Calu3 (cell line): ENCODE measurements at places on chromosomes 2 and 18. TPM values are rescaled to one million over a fixed set of nuclear protein-coding genes. Genes with fewer than 3 reads are reported as not detected.

- DNase-seq = no peak
These were observed 201.7 kb upstream of the HNRNPA3 start for GRCh38 chr2:177010861-177011260.

UGT1A4 gene
- 6.1 TPM in 2 replicates for total RNA-seq

CCL20 gene
- 25.4 and 39.9 TPM in 2 replicates for total RNA-seq

- no peak for DNase-seq
These were observed 518.6 kb upstream of the FSIP2 start for GRCh38 chr2:185219981-185220380.

DNA sequence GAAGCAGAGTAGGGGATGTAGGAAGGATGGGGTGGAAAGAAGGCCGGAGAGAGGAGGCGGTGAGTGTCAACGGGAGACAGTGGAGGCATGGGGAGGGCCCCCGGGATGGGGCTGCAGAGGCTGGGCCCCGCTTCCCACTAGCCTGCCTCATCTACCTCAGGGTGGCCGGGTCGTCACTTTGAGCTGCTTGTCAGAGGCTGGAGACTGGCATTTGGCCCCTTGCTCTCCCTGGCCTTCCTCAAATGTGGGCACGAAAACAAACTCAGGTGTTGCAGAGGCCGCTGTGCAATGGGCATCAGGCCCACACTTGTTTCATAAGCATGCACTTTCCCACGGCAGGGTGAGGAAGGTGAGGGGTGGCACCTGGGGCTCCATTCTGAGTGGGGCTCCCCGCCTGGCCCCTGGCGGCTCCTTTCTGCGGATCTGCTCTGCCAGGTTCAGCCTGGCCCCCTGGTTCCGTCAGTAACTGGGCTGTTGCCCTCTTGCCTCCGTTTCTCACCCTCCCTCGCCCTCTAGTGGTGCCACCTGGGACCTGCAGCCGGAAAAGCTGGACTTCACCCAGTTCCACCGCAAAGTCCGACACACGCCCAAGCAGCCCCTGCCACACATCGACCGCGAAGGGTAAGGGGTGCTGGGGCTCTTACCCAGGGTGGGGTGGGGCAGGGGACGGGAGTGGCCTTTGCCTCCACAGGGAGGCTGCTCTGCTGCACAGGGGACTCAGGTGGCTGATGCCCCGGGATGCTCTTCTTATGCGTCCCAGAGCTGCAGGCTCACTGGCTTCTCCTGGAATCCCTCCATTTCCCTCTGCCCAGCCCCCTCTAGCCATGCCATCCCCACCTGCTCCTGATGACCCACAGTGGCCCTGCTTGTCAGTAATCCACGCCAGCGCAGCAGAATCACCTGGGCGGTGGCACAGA, 125.4 kb downstream of the CTIF start:
- peak; percentile 87 for DNase-seq

DNA sequence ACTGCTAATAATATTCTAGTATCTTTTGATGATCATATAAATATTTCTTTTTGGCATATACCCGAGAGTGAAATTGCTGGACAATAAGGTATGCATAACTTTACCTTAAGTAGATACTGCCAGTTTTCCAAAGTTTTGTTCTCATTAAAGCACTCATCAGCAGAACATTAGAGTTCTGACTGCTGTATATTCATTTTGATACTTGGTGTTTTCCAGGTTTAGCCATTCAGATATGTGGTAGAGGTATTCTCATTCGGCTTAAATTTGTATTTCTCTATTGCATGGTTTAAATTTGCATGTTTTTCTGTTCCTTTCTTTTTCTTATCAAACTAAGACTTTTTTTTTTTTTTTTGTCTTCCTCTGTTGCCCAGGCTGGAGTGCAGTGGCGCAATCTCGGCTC, 18.2 kb downstream of the CYBRD1 start:
- DNase-seq = no peak

DNA sequence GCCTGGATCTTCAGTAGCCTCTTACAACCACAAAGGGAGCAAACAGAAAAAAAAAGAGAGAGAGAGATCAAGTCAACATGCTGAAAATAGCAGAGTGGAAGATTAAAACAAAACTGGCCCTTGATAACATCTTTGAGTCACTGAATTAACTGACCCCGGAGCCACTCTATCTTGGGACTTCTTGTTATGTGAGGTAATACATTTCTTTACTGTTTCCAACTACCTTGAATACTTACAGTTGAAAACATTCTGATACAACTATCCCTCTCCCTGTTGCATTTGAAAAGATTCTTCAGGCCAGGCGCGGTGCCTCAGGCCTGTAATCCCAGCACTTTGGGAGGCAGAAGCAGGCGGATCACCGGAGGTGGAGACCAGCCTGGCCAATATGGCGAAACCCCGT, 208.1 kb downstream of the MEMO1 start:
- DNase-seq = no peak

MOGAT1 gene
- total RNA-seq = 35.9 and 51.2 TPM in 2 replicates

FAM228A gene
- total RNA-seq = not detected in 2 replicates

DNA sequence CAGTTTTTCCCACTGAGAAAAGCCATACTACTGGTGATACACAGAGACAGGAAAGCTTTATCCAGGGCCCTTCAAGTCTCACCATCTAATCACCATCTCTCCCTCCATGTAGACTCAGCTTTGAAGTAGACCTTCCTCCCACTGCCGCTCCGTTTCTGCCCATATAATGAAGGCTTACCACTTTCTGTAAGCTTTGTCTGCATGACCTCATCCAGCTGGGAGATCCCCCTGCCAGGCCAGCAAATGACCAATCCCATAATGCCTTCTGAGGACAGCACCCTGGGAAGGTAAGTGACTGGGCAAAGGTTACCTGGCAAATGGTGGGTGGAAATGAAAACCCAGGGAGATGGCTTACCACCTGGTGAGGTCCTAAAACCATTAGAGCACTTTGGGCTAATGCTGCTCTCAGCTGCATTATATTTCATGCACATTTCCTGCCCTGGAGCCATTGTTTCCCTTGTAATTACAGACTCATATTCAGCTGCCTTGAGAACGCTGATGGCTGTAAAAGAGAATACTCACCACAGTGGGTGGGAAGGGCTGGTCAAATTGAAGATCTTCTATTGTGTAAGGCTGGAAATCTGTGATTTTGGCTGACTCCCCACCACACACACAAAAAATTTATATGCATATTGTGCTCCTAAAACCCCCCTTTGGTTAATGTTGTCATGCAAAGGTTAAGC, 350.7 kb upstream of the SYT4 start:
- no peak for DNase-seq

CPO gene
- total RNA-seq = 0.40 TPM in 1 of 2 replicates, not detected in the other

DNA sequence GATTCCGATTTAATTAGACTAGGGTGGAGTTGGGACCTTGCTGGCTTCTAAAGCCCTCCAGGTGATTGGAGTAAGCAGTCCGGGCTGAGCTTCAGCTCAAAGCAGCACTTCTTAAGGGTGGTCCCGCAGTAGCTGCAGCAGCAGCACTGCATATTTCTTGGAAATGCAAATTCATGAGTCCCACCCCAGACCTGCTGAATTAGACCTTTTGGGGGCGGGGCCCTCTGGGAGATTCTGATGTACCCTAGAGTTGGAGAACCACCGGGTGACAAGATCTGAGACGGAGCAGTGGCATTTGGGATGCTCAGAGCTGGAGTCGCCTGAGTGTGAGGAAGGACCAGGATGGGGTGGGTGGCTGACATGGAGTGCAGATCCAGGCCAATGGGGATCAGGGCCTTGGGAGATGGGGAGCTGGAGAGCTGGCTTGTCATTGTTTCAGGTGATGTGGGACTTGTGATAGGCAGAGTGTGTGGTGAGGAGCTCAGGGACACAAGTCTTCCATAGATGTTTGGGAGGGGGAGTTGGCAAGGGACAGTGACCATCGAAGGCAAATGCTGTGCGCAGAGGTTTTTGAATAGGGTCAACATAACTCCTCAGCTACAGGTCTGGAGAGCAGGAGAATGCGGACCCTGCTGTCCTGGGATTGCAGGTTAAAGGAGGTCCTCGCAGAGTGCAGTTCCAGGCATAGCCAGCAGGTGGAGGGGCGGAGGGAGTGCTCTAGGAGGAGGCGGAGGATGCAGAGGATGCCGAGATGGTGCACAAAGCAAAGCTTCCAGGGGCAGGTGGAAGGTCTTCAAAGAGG, 130.9 kb upstream of the RAB12 start:
- peak; percentile 87 for DNase-seq

- DNase-seq = peak; percentile 61
These were observed 125.5 kb upstream of the SERTAD2 start for GRCh38 chr2:64779117-64779690.

RNF125 gene
- 0.50 and 0.98 TPM in 2 replicates for total RNA-seq

DNA sequence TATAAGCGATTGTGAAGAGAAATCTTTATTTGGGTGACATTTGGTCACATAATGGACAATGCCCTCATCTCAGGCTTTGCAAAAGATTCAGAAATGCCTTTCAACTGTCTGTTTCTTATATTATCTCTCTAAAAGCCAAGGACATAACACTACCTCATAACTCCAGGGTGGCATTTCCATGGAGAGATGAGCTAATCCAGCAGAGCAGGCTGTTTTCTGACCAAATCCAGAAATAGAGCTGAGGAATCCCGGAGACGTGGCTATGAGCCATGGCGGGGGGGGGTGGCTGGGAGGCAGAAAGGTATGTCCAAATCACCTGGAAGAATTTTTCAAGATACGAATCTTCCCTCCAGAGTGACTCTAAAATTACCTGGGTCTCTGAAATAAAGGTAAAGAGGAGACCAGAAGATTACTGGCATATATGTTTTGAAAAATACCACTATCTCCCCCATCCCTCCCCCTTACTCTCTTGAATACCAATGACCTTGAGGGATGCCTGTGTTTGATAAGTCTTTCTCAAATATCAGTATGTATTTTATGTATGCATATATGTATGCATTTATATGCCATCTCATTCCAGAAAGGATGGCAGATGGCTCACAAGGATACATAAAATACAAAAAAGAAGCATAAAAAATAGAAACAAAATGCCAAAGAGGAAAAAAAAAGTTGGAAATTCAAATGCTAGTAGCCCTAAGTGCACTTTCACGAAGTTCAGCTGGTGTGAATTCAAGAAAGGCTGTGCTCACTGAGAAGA, 296.0 kb upstream of the MGAT5 start:
- no peak for DNase-seq

- no peak for DNase-seq
These were observed 84.5 kb upstream of the ITGA4 start for GRCh38 chr2:181372646-181373040.

TANC1 gene
- total RNA-seq = 41.2 and 43.3 TPM in 2 replicates

DNA sequence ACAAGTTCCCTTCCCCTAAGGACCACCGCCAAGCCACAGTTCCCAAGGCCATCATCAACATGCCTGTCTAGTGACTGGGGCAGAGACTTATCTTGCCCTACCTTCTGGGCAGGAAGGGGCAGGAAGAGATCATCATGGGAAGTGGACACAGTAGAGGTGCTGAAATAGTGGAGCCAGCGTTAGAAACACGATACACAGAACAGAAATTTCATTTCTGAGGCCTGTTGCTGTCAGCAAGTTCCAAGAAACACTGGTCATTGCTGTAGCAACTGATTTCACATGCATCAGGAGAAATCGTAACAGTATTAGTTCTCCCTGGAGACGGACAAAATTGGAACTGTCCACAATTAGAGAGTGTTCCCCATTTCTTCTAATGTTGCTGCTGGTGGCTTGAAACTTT, 83.0 kb downstream of the COLEC12 start:
- no peak for DNase-seq

- no peak for DNase-seq
These were observed 102.5 kb downstream of the GAREM1 start for GRCh38 chr18:32368170-32368569.

FBXO48 gene
- total RNA-seq = 2.4 and 2.5 TPM in 2 replicates

DNA sequence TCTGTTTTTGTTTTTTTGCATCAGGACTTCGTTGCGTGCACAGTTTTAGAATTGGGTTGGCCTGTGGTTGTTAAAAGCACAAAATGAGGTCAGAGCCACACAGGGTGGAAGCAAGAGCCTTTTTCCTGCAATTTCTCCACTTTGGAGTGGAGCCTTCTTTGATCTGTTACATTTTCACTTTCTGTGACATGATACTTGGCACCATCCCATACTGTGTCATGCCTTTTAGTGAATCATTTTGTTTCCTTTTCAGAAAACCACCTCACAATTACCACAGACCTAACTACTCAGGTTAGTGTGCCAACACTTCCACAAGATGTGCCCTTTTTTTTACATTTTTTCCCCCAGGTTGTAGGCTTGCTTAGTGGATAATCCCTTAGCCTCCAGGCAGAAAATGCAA, 32.5 kb downstream of the MERTK start:
- DNase-seq = no peak

GRCh38 chr2:40367032-40367431, 84.9 kb downstream of the SLC8A1 start:
- no peak for DNase-seq
